ENCODE measurements at places on chromosomes 3 and 15.

DNA sequence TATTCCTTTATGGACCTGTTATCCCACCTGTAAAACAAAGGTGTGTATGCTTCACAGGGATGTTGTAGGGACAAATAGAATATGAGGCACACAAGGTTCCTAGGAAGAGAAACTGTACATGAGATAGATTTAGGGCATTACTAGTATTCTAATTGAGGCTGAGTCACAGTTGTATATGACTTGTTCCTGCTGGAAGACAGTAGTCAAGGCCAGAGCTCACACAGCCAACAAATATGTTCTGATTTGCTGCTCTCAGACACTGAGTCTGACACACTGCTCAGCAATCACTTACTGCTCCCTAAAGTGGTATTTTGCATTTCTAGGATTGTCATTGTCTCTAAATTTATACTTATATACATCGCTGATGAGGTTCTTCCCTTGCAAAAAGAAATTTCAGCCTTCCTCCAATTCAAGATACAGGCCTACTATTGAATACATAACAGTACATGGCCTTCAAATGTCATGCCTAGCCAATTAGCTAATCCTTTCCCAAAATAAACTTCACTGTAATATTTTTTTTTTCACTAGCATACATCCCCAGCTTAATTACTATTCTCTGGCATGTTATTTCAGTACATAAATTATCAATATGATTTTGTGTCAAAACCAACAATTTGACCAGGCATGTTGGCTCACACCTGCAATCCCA lies 69.8 kb downstream of the TIGIT start:
- no peak for DNase-seq

GRCh38 chr3:12451481-12451880 lies 32.8 kb upstream of the TSEN2 start:
- no peak for DNase-seq

- DNase-seq = no peak
Measured at GRCh38 chr3:42078677-42079076, 12.5 kb upstream of the TRAK1 start.

GRCh38 chr3:187293516-187294430 lies 2.2 kb upstream of the MASP1 start:
- no peak for DNase-seq

DNA sequence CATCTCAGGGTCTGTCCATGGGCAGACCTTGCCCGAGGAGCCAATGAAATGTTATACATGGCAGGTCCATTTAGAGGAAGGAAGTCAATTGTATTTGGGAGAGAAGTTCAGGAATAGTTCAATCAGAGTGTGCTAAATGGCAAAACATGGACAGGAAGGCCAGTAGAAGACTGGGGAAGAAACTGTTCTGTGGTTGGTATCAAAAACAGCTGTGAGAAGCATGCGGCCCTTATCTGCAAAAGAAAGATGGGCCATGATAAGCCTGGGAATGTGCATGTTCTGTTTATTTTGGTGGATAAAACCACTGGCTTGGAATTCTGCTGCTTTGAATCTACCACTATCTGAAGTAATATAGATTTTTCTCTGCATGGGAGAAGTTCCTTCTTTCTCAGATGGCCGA lies 100.4 kb downstream of the MCTP2 start:
- no peak for DNase-seq

DNA sequence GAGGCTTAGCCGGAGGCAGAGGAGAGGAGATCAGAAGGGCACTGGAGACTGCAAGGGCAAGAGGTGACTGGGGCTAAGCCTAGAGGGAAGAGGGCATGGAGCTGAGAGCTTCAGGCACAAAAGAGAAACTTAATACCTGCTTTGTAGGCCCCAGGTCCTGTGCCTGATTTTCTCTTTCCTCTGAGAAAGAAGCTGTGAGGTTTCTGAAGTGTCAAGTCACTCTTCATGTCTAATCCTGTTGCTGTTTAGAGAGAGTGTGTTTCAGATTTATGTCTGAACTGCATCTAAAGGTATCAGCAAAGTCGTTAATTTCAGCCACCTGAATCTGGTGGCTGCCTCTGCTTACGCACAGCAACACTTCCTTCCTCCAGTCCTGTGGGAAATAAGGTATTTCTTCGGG lies 106.9 kb upstream of the RNU6-1 start:
- peak; percentile 58 for DNase-seq

DNA sequence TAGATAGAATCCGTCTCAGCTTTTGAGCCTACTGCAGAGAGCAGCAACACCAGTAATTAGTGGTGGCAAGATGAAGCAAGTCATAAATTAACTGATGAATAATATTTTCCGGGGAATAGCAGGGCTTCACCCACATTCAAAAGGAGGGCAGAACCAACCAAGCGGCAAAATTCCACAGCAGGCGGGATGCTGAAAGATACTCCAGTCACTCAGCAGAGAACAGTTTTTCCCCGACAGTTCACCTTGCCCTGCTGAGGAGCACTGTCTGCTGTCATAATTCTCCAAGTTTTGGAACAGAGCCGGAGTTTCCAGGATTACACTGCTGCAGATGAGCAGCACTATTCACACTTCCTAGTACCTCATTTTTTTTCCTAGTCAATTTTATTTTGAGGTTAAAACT lies 274.7 kb downstream of the CD47 start:
- no peak for DNase-seq

GRCh38 chr3:79009861-79010260 lies 757.9 kb downstream of the ROBO1 start:
- no peak for DNase-seq

- no peak for DNase-seq
Measured at GRCh38 chr3:176208283-176208682, 989.0 kb downstream of the TBL1XR1 start.

DNA sequence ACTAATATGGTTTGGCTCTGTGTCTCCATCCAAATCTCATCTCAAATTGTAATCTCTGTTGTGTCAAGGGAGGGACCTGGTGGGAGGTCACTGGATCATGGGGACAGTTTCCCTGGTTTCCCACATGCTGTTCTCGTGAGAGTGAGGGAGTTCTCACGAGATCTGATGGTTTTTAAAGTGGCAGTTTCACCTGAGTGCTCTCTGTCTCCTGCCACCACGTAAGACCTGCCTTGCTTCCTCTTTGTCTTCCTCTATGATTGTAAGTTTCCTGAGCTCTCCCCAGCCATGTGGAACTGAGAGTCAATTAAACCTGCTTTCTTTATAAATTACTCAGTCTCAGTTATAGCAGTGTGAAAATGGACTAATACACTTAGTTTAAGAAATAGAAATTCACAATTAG lies 228.9 kb downstream of the CD47 start:
- DNase-seq = no peak

DNA sequence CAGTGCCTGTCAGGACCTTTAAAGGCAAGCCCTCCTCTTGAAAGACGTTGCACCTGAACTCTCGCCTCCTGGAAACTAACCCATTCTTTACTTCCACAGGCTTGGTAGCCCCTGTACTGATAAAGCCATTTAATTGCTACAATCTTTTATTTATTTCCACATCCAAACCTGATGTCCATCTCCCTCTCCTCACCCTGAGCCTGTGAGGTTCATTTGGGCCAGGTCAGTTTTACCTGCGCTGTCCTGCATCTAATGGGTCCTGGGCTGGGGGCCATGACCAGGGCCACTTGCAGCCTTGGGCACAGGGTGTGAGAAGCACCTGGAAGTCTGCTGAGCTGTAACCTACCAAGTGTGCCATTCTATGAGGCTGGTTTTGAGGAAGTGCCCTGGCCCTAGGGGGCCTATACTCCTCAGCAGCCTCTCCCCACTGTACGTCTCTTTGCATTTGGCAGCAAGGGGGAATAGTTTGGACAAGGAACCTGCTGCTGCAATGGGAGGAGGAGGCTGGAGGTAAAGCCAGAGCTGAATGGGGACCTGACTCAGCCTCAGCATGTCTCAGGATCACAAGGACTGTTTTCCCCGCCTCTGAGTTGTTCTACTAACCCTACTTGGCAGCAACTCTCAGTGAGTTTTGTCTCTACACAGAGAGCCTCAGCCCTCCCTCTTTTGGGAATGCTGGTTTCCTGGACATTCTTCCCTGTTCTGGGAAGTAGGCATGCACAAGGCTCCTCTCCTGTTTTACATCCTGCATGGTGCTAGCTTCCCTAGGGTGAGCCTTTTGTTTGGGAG lies 53.8 kb downstream of the WDR76 start:
- no peak for DNase-seq

GRCh38 chr15:72566973-72567372 lies 87.5 kb upstream of the GOLGA6B start:
- DNase-seq = no peak

- no peak for DNase-seq
Measured at GRCh38 chr3:109973733-109974132, 636.4 kb upstream of the DPPA4 start.

- DNase-seq = no peak
Measured at GRCh38 chr15:85693277-85693676, 101.4 kb downstream of the KLHL25 start.

DNA sequence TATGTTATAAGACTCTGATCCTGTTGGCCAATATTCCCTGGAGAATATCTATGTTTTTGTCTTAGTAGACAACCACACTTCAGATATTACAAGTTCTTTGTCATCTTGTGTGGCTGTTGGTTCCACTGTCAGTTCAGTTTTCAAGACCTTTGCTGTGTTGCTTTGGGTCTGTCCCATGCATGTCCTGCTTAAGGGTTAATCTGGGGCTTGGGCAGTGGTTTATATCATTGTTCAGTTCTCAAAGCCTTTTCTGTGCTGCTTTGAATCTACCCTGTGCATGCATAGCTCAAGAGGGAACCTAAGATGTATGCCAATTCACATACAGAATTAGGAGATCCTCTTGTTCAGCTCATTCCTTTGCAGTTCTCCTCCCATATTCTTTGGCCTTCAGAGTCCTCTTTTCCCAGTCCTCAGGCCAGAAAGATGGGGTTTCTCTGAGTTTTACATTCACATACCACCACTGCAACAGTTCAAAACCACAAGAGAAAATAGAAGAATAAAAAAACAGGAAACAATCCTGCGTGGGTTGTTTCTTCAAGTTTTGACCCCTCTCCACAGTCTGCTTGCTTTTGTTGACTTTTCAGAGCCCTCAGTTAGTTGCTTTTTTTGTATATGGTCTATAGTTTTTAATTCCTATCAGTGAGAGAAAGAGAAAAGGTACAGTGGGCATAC lies 21.6 kb downstream of the BUB1B start:
- no peak for DNase-seq

DNA sequence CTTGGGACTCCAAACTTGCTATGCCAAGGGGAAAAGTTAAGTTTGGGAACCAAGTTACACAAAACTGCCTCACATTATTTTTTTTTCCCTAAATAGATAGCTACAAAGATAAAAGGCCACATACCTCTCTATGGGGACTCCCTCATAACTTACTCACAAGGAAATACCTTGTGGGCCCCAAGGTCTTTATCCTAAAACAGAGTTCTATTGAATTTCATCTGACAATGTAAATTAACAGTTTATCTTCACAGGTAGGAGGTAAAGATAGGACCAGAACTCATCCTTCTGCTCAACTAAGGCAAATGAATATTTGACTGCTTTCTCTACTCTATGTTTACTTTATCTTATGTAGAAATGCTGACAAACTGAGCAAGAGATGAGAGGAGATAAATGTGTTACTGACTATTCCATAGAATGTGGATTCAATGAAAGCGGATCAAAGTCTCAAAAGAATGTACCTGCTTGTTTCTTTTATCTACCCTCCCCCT lies 1278.0 kb downstream of the OTOL1 start:
- no peak for DNase-seq

DNA sequence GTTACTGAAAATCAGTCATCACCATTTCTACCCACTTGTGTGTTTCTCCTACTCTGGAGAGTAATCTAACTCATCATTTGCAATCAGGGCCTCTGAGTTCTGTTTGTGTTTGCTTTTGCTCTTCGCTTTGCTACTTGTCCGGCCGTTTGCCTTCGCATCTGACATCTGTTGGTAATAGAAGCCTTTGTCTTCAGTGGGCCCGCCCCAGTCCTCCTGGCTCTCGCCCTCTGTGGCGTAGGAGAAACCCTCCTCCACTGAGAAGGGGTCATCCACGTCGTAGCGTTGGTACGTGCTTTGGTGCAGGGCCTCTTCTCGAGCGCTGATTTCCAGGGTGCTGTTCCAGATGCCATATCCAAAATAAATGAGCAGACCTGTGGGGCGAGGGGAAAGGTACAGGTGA lies 48.3 kb downstream of the CLDN11 start:
- no peak for DNase-seq

DNA sequence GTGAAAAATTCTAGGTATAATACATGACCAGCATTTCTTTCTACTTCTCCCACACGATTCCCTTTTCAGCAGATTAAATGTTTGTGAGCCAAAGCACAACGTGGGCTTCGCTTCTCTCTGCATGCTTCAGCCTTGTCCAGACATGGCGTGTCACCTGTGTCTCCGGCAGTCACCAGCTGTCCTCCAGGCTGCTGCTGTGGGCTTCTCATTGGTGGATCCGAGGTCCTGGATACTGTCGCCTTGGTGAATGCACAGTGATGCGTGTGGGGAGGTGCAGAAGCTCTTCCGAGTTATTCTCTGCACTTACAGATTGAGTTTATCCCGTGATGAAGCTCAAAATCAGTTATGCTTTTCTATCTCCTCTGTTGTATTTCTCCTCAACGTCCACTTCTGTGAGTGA lies 23.0 kb upstream of the GOLGA8J start:
- no peak for DNase-seq

- DNase-seq = no peak
Measured at GRCh38 chr3:71018799-71019198, 564.7 kb downstream of the FOXP1 start.

GRCh38 chr15:96200357-96200967 lies 130.0 kb upstream of the NR2F2 start:
- DNase-seq = no peak

GRCh38 chr3:194380326-194380725 lies 10.8 kb upstream of the LRRC15 start:
- no peak for DNase-seq

DNA sequence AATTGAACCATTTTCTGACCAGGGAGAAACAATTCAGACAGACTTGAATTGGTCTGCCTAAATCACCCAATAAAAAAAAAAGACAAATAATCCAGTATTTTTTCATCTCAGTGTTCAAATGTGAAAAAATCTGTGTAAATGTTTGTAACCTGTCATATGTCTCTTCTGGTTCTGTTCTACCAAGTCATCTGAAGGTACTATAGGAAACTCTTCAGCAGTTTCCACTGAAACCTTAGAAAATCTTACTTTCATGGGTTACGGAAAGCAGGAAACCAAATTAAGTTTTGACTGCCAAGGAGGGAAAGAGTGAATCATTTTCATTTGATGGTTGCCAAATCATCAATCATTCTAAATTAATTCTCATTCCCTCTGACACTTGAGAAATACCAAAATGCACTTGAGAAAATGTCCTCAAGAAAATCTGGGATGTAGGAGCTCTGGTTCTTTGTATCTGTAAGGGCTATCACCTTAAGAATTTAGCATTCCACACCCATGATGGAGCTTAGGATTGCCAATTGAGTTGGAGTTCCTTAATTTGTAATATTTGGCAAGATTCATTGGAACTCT lies 278.2 kb upstream of the KCNH8 start:
- no peak for DNase-seq

GRCh38 chr15:29433507-29434248 lies 164.1 kb upstream of the NSMCE3 start:
- no peak for DNase-seq
